Femur (tissue), 1 donor: ENCODE measurements at places on chromosomes 5 and 9.
A peak's percentile ranks its signal among the peaks of the same experiment; 100 is the strongest.

GRCh38 chr9:126154182-126154827 lies 172.3 kb upstream of the MVB12B start:
- no peak for DNase-seq

DNA sequence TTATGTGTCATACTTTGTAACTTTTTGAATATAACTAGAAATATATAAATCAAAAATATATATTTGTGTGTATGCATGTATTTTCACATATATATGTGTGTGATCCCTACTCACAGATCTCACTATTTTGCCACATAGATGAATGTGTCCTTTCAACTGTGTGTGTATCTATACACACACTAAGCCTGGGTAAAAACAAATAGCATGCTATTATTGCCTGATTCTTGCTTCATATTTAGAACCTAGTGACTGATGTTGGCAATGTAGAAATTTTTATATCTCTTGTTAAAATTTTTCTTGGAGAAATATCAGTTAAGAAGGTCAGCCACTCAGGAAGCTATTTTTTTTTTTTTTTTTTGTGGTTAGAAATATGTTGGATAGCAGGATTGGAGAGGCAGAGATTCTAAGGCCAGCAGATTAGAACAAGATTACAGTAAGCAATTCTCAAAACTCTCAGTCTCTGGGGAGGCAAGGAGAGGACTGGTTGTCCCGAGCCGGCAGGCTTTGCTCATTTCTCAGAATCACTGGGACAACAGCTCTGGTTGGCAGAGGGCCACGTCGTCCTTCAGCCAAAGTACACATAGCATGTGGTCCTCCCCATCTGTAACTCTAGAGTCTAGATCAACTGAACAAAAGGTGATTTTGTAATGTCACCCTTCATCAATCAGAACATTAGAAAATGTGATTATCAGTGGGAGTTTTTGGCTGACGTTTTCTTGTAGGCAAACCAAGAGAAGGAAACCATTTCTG lies 19.7 kb downstream of the C6 start:
- peak; percentile 63 for DNase-seq

GRCh38 chr5:4977416-4978110 lies 162.6 kb upstream of the ADAMTS16 start:
- DNase-seq: peak; percentile 28

DNA sequence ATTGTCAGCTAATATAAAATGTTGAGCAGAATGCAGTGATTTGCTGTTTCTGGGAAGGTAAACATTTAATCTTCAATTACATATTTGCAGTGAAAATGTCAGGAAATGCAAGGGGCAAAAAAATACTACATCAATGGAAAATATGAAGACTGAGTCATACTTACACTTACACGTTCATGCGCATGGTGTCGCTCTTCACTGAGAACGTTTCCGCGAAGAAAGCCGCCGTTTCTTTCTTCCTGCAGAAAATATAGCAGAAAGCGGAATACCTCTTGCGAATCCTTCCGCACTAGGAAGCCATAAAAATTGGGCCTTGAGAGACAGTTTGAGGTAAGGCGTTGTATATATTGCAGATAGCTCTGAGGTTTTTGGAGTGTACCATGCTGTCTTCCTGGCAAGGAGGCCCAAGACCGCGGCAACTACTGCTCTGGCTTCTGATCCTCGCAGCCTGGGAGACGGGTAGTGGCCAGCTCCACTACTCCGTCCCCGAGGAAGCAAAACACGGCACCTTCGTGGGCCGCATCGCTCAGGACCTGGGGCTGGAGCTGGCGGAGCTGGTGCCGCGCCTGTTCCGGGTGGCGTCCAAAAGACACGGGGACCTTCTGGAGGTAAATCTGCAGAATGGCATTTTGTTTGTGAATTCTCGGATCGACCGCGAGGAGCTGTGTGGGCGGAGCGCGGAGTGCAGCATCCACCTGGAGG lies at the start of gene PCDHA13:
Gene PCDHA13, plus strand, starts transcription at position 236 of the 702 bp plus-strand sequence. Its CDS starts 145 bp downstream, at position 381.
- DNase-seq: no peak

DNA sequence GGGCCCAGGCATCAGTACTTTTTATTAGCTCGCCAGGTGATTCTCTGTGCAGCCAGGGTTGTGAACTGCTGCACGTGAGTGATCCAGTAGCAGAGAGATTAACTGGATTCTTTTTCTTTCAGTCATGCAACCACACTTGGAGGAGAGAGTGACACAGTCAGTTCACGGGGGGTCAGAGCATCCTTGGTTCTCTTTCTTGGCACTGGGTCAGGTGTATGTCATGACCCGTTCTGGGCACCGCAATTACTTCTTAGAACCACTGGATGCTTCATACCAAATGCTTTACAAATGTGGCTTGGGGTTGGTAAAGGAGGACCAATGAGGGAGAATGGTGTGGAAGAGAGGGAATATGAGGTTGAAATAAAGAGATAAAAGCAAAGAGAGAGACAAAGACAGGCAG lies 368.7 kb downstream of the MLLT3 start:
- DNase-seq: no peak

GRCh38 chr5:175826980-175827379 lies 44.4 kb upstream of the CPLX2 start:
- no peak for DNase-seq

- no peak for DNase-seq
These were observed 43.3 kb upstream of the SSBP2 start for GRCh38 chr5:81794226-81794625.

DNA sequence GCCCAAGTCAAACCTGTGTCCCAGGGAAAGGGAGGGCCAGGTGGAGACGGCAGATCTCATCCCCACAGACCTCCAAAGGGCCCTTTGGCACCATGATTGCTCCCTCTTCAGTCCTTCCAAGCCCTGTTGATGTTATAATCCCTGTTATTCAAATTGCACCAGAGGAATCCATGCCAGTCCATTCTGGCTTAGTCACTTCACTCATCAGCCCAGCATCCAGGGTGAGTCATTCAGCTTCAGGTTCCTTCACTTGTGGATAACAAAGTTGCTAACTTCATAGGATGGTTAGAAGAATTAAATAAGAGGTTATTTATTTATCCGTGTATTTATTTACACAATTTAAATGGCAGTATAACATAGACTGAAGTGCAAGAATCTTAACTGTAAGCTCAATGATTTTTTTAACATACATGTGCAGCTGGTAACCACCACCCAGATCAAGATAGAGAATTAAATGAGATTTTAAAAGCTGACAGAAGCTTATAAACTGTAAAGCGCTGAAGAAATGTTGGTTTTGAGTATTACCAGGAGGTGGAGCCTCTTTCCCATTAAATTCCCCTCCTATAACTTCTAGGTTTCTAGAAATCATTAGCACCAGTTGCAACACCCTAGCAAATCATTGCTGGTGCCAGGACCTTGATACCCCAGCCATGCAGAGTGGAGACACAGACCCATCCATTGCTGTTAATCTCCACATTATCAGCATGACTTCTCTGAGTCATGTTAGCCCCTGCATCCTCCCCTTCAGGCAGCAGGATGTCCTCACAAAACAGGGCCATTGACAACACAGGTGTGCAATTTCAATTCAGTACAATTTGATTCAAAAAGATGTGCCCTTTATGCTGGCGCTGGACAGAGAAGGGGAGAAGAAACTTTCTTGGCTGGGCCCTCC lies 77.4 kb downstream of the SEC61B start:
- DNase-seq: no peak

- no peak for DNase-seq
These were observed 40.8 kb upstream of the MEF2C start for GRCh38 chr5:88923623-88924329.

DNA sequence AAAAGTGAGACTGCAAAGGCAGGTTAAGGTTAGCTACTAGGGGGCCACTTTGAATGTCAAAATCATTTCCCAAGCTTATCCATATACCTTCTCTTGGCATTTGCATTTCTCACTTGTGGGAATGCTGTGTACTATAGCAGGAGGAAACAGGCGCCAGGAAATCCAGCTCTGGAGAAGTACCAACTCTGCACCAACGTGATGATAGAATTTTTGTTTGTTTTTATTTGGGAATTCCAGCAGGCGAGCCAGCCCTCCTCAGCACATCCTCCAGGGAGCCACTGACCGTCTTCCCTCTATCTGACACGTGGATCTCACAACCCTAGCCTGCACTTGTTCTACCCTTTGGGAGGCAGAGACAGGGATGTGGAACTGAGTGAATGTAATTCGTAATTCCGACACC lies 318.0 kb downstream of the ACTL7B start:
- DNase-seq: peak; percentile 20

GRCh38 chr5:176543428-176544182 lies 5.5 kb upstream of the CDHR2 start:
- DNase-seq: peak; percentile 72

DNA sequence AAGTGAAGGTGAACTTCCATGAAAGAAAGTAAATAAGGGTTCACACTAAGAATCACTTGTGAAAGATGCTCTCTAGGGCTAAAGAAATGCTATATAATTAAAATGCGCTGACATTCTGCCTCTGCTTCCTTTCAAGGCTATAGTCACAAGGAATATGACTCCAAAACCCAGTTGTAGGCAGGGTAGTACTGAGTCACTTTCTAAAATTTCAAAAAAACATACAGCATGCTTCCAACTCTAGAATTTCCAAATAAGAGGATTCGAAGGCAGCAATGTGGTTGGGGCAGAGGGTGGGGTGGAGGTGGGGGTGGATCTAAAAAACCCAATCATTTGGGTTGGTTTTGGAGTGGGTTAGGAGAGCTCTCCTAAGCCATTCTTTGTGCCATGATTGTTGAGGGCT lies 84.6 kb downstream of the HMHB1 start:
- no peak for DNase-seq

DNA sequence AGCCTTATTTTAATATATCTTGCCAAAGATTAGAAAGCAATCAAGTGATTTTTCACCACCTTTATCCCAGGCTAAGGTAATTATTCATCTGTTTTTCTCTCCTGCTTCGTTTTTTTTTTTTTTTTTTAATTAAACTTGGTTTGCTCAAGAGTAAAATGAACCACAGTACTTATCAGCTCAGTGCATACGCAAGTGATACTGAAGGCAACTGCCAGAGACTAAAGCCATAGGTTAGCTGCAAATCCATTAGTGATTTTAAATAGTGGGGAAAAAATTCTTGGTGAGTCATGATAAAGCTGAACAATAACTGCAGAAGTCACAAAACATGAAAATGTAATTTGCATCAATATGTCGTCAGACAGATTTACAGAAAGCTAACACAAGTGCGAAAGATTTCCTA lies 829.1 kb downstream of the PTPRD start:
- no peak for DNase-seq

DNA sequence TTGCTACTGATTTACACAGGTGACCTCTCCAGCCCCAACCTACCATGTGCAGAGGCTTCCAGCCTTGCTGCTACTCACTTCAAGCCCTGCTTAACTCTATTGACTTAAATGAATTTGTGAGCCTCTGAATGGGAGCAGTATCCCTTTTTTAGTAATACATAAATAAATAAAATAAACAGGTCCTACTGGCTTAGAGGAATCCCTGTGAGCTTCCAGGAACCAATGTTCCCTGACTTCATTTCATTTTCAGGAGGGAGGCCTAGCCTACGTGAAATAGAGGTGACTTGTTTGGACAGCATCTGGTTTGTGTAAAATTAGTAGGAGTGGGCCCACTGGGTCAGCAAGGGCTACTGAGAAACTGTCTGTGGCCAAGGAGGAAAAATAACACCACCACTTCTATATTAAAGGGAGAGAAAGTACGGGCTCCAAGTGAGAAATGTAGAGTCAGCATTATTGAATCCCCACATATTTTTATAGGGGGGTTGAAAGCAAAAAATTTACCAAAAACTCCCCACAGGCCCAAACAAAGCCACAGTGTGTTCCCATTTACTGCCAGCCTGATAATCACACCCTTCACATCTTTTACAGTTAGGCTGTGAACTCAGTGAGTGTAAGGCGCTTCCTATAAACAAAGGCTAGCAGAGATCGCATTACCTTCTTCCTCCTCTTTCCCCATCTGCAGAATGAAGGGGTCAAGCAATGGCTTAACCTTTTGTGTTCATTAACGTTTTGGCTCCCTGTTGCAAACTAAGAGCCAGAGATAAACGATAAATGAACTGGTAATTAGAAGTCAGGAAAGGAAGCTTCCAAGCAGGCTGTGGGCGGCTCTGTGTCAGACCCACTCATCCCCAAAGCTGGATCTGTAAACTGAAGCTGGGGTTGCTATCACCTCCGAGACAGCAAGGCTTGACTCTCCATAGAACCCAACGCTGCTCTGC lies 138.8 kb upstream of the LIFR start:
- no peak for DNase-seq

GRCh38 chr9:37992924-37993349 lies 76.1 kb downstream of the SHB start:
- DNase-seq: no peak

DNA sequence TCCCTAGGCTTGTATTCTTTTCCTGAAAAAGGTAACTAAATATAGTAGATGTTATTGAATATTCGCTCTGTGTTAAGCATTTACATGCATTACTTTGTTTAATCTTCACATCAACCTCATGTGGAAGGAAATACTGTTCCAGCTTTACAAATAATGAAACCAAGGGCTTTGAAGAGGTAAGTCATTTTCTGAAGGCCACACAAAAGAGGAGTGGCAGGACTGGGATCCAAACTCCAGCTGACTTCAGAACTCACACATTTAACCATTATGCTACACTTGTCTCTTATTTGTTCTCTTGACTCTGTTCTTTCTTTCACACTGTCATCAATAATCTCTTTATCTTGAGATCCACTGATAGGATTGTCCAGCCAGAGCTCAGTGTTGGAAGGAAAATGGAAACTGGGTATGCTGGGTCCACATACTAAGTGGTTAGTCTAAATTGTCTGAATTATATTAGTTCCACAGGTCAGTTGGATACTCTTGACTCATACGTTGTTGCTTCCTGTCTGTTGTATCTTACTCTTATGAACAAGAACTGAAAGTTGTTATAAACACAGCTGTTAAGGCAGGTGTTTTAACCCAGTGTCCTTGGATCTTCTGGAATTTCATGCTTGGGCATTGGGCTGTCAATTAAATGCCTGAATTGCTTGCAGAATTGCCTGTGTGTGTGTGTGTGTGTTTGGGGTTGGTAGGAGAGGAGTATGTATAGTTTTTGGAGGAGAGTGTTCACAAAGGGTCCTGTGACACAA lies 65.6 kb downstream of the TLE4 start:
- DNase-seq: no peak

DNA sequence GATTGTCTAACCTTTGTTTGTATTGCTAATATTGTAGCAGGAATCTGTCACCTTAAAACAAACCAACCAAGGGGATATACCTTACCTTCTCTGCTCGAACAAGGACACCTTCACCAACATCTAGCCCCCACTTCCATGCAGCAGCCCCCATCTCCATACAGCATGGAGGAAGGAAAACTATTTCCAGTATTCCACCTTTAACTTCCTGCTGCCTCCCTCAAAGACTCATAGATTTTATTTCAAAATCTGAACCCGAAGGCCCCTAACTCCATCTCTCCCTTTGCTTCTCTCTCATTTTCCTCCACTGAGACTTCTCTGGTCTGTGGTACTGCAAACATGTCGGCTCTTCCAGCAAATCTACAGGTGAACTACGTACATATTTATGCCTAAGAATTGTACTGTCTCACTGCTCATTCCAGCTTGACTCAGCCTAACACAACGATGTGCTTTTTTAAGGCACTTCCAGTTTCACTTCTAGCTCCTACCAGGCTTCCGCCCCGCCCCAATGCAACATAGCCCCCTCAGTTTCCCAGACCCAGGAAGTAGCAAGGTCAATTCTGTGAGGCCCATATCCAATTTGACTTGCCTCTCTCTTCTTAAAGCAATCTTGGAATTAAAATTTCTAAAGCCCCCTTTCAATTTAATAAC lies 70.7 kb upstream of the RNF38 start:
- peak; percentile 44 for DNase-seq

- peak; percentile 65 for DNase-seq
These were observed 579 bp downstream of the SLC12A7 start for GRCh38 chr5:1111241-1111726.
